Cortex of kidney (tissue), 1 donor: ENCODE measurements at places on chromosomes 3 and 15.

DNA sequence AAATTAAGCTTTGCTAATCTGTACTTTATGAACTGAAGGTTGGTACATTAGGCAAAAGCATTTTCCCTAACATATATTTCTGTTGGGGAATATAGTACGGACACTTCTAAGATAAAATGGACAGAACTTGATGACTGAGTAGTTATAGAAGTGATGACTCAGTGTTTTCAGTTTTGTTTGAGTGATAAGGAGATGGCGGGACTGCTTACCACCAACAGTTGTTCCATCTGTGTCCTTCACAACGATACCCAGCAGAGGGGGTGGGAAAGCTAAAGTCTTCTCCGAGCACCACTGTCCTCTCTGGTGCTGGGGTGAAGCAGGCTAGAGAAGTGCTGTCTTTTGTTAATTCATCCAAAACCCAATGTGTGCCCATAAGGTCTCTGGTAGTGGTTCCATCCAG lies 195.8 kb downstream of the CD47 start:
- no peak for DNase-seq

GRCh38 chr3:120163026-120163425 lies 68.8 kb upstream of the GSK3B start:
- DNase-seq: no peak

DNA sequence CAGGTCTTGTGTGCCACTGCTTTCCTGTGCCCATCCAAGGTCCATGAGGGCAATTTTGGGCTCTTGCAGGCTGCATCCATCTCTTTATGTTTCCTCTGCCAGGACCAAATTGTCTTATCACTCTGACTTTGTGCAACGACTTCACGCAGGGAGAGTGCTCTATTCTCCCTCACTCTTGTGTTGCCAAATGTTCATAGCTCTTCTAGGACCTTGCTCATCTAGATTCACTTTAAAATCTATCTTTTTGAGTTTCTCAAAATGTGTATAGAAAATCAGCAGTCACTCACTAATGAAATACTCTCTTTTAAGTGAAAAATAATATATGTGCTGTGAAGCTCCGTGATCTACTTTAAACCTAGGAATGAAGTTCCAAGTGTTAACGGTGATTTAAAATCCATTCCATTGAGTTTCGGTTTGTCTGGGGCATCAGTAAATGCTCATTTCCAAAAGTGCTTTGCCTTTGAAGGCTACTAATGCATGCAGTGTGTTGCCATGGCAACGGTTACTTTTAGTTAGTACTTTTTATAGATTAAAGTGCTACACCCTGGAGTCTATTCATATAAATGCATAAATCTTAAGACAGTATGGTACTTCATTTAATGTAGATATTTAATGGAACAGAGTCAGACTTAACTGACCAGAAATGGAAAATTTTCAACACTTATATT lies 46.6 kb upstream of the GOLGA8J start:
- DNase-seq: no peak

DNA sequence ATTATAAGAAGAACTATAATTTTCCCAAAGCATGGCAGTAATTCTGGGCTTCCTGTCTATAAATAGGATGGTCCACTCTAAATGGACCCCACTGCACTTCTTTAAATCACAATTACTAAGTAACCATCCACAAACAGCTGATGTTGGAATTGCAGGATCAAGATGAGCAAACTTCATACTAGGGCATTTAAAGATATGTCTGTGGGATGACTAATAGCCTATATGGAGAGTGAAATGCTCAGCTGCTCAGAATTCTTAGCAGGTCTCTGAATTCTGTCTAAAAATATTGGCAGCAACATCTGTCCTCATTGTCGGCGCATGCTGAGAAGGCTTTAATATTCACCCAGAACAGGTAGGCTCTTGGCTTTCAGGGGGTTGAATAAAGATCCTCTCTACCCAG lies 140.4 kb downstream of the SATB1 start:
- DNase-seq: no peak

DNA sequence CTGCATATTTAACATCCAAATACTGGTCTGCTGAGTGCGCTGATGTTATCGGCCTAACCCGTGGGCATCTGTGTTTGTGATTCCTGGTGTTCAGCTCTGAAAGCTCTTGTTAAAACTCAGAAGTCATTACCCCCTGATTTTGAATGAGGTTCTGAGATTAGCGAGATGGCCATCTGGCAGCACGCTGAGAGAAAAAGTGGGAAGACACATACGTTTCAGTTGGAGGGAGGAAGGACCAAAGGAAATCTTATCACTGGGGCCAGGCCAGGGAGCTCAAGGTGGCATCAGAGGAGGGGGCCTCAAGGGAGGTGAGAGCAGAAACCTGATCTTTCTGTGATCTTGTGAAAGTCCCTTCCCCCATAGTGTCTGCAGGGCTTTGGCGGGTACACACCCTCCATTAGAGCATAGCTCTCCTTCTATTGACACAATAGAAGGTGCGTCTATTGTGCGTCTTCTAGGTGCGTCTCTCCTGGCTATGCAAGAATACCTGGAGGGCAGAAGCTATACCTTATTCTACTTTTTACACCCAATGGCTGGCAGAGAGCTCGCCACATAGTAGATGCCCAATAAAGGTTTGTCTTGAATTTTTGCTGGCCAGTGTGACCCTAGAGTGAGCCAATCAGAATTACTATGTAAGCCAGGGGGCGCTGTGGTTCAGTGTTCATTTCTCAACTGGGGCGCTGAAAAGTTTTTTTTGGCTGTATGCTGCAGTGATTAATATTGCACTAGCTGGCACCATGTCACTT lies 182.4 kb downstream of the SHQ1 start:
- DNase-seq: no peak

DNA sequence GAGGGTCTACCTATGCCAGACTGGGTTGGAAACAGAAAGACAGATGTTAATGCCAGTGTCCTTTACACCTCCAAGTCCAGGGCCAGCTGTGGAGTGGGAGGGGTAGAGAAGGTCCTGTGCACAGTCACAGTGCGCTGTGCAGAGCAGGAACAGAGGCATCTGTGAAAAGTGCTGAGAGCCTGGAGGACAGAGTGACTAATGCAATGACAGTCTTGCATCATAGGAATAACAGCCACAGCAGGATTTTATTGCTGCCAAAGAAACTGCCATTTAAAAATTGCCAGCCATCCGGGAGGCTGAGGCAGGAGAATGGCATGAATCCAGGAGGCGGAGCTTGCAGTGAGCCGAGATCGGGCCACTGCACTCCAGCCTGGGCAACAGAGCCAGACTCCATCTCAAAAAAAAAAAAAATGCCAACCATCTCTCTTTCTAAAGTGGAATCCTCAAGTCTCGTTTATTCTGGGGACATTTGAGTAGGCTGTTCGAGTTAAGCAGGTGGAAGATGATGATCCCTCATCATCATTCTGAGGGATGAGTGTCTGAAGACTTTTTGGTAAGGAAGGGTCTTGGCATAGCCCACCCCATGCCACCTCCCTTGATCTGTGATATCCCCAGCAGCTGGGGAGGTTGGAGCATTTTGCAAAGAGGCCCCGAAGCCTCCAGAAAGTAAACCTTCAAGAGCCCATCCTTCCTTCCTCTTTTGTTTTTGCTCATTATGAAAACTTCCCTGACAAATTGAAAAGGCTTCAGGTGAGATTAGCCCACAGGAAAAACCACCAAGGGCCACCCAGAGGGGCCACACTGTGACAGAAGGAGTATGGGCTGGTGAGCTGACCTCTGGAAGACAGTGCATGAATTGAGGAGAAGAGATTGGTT lies 7.7 kb downstream of the CCR2 start:
- no peak for DNase-seq

DNA sequence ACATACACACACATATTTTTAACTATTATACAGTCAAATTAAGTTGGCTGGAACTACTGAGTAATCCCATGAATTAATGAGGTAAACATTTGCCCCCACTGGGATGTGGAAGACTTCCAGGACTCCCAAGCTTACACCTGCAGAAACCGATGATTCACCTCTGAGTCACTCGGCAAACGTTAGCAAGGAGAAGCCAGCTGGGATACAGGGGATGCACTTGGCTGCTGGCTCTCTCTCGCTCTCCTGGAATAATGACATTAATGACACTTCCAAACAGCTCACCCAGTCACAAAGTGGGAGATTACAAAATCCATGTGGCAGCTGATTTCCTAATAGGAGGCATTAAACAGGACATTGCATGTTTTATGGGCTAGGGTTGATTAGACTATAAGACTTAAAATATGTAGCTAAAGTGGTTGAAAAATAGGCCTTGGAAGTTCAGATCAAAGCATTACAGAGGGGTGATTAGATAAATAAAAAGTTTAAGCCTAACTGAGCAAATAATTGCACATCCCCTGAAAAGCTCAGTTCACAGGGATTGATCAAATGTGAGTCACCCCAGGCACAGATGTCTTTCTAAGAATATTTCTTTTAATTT lies 500.9 kb downstream of the SOX2 start:
- DNase-seq: no peak

DNA sequence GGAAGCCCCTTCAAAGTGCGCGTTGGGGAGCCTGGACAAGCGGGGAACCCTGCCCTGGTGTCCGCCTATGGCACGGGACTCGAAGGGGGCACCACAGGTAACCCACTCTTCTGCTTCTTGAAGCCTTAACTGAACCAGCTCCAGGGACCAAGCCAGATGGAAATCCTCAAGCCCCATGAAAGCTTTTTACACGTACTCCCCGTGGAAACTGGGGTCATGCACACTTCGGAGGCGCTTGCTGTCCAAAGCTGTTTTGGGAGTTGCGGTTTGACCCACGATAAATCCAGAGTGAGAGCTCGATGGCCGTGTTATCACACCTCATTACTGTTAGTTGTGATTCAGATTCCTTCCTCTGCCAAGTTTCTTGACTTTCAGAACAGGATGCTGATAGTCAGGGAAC lies 47.5 kb downstream of the DNASE1L3 start:
- no peak for DNase-seq

GRCh38 chr3:62169906-62170660 lies 203.3 kb downstream of the FEZF2 start:
- no peak for DNase-seq

DNA sequence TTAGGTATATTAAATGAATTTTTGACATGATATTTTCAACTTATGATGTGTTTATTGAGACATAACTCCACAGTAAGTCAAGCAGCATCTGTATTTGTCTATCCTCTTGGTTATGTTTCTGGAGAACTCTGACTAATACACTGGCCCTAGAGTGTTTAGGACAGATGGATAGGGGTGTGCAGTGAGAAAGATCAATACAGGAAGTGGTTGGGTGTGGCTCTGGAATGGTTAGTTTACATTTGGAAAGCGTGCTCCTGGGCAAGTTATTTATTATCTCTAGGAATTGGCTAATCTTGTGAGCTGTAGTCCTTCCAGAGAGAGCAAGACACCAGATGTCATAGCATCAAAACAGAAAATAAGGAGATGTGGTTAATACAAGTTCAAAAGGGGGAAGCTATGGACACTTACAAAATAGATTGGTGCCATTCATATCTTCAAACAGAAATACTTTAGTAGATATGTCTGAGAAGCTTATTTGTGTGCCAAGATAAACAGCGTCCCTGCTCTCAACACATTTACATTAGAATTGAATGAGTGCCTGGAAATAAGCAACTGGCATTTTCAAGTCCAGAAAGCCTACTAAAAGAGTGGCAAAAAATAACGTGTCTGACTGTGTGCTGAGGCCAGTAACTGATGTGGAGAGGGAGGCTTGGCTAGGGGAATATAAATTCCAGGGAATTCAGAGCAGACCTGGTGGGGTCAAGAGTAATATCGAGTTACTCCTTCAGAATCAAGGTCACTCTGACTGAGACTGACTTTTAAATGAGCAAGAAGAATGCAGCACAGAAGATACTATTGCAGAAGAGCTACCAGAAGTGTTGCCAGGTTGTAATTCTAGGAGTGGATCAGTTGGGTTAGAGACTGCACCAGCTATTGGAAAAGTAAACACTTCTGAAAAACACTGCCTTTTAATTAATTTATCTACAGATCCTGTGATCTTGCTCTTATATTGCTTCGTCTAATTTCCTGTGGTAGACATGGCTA lies 33.4 kb upstream of the PLAAT1 start:
- no peak for DNase-seq

DNA sequence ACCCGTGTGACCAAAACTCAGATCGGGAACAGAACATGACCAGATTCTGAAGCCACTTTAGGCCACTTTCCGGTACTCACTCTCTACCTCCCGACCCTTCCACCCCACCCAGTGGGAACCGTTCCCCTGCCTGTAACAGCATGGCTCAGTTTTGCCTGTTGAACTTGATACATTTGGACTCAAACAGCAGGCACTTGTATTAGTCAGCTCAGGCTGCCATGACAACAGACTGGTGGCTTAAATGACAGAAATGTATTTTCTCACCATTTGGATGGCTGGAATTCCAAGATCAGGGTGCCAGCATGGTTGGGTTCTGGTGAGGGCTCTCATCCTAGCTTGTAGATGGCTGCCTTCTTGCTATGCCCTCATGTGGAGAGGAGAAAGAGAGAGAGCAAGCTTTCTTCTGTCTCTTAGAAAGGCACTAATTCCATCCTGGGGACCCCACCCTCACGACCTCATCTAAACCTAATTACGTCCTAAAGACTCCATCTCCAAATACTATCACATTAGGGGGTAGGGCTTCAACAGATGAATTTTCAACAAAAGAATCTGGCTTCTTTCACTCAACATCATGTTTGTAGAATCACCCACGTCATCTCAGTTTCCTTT lies 9.3 kb upstream of the SSUH2 start:
- no peak for DNase-seq

GRCh38 chr15:77769700-77770099 lies 137.0 kb upstream of the LINGO1 start:
- DNase-seq: no peak

DNA sequence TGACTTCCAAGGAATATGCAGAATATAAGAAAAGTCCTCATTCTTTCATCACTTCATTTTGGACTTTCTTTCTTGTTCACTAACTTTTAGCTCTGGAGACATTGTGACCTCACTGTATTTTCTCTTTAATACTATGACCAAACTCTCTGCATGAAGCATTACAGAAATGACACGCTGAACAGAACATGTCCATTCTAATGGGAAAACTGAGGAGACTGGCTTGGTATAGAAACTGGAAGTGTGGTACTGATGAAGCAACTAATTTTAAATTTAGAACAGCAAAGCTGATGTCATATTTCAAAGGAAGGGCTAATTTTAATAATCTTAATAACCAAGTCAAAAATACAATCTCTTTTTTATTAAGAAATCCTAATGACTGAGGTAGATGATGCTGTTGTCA lies 4.7 kb downstream of the DPH3 start:
- no peak for DNase-seq

GRCh38 chr3:116033516-116033915 lies 410.2 kb downstream of the GAP43 start:
- DNase-seq: no peak

GRCh38 chr3:146166415-146166821 lies 5.4 kb upstream of the PLOD2 start:
- DNase-seq: no peak

DNA sequence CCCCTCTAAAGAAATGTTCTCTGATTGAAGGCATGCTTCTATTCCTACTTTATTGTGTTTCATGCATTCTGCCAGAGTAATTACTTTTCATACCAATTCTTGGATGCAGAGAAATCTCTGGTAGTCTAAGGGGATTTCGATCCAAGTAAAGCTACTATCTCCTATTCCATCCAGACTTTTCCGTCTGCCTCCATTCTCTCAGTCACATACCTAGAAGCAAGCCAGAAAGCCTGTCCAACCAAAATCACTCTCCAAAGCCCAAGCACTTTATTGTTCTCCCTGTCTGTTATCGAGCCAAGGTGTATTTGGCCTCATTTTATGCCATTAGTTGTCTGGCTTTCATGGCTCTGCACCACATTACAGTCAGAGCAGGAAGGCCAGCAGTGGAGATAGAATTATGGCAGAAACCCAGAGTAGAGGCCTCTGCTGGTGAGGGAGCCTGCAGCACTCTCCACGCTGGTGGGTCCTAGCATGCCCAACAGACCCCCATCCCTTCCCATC lies 95.9 kb downstream of the SLC49A4 start:
- DNase-seq: no peak
